Inflammatory macrophage treated with lipopolysaccharide for 1 hour (primary cell): ENCODE measurements at places on chromosomes 3 and 15.

DNA sequence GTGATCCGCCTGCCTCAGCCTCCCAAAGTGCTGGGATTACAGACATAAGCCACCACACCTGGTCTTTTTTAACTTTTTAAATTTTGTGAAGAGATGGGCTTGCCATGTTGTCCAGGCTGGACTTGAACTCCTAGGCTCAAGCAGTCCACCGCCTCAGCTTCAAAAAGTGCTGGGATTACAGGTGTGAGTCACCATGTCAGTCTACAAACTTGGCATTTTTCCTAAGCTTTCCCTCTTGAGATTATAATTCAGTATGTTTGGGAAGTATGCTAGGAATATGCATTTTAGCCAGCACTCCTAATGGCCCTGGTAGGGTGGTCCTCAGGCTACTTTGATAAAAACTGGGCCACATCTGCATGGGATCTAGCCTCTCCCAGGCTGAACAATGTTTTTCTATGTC, 4.4 kb downstream of the WDR73 start:
- DNase-seq, result no peak

DNA sequence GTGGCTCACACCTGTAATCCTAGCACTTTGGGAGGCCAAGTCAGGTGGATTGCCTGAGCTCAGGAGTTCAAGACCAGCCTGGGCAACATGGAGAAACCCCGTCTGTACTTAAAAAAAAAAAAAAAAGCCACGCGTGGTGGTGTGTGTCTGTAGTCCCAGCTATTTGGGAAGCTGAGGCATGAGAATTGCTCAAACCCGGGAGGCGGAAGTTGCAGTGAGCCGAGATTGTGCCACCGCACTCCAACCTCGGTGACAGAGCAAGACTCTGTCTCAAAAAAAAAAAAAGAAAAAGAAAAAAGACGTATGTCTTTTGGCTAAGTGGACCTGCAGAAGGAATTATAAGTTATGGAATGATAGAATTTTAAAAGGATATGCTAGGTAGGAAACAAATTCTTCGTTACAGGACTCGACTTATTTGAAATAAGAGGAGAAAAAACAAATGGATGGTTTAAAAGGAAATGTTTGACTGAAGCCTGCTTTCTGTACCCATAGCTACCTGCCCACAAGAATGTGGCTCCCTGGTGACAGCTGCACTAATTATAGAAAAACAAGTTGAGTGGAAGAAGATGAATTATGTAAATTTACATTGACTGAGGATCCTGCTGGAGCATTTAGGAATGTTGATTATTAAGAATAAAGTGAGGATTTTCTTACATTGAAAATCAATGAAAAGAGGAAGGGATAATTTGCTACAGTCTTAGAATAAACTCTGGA, 36.0 kb upstream of the SKIL start:
- peak; percentile 50 for DNase-seq

GRCh38 chr3:99418209-99418635, 220.2 kb upstream of the COL8A1 start:
- no peak for DNase-seq

DNA sequence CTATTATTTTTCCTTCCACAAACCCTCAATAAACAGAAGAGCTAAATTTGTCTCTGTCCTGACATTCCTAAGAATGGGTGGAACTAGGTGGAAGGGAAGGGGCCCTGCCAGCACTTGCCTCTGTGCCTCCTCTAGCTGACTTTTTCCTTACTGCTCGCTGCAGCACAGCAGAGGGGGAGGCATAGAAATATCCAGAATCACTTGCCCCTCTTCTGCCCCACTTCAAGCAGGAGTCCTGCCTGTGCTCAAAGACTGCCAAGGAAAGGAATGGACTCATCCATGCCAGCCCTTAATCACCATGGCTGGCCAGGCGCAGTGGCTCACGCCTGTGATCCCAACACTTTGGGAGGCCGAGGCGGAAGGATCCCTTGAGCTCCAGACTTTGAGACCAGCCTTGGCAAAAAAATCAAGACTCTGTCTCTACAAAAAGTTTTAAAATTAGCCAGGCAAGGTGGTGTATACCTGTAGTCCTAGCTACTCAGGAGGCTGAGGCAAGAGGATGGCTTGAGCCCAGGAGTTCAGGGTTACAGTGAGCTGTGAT, 51.8 kb downstream of the ADCY5 start:
- no peak for DNase-seq

GRCh38 chr15:42921342-42921731, 759 bp upstream of the TTBK2 start:
- no peak for DNase-seq

DNA sequence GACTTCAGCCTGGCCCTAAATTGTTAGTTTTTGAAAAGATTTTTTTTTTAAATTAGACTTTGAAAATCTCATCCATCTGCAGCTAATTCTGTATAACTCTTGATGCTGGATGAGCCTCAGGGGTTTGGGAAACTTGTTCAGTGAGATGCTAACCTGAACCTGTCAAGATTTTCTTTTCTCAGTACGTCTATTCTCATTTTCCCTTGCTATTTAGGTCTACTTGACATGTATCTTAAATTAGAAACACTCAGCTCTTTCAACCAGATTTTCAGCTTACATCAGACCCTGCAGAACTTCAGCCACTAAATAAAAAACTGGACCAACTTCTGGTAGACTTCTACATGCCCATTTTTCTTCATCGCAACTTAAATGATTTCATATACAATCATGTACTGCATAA, 61.4 kb downstream of the MFSD1 start:
- no peak for DNase-seq
